Epithelial cell of prostate (primary cell): ENCODE measurements at places on chromosomes 11 and 22.

DNA sequence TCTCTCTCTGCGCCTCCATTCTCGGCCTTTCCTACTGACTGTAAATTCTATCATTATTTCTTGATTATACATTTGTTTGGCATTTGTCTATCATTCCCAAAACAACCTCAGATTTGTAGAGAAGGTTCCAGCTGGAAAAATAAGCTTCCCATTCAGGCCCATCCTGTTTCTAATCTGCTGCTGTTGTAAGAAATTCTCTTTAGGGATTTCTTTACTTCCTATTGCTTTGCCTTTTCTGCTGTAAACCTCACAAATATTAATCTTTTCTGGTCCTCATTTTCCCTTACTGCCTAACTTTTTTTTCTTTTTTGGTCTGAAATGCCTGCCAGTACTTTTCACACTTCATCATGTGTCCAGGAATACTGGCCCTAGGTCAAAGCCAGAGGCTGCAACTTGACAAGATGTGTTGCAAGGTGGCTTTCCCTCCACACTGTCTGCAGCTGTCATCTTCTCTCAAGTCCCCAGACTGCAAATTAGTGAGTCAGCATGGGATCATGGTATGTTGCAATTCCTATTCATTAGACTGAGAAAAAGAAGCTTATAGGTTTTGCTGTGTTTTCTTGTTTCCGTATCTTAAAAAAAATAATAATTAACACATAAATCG, 858.7 kb upstream of the CHORDC1 start:
- peak; percentile 39 for DNase-seq

- no peak for DNase-seq
These were observed 166.7 kb downstream of the ST3GAL4 start for GRCh38 chr11:126522152-126522551.

- DNase-seq, result no peak
These were observed 26.7 kb downstream of the TCF20 start for GRCh38 chr22:42243802-42244060.

DNA sequence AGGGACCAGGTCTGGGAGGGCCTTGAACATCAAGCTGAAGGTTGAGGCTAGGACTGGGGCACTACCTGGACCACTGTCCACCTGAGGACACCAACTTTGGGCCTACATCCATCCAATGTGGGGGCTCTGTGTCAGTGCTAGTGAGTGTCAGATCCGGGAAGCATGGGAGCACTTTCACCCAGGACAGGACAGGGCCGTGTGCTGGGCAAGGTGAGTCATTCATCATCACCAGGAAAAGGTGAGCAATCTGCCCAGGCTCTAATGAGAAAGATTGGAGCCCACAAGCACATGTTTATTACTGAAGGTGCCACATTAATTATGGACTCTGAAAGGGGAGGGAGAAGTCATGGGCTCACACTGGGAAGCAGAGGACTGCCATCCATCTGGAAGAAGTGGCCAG, 39.7 kb upstream of the DRD2 start:
- DNase-seq, result no peak

GRCh38 chr11:61731952-61732675, 20.3 kb upstream of the MYRF start:
- no peak for DNase-seq

DNA sequence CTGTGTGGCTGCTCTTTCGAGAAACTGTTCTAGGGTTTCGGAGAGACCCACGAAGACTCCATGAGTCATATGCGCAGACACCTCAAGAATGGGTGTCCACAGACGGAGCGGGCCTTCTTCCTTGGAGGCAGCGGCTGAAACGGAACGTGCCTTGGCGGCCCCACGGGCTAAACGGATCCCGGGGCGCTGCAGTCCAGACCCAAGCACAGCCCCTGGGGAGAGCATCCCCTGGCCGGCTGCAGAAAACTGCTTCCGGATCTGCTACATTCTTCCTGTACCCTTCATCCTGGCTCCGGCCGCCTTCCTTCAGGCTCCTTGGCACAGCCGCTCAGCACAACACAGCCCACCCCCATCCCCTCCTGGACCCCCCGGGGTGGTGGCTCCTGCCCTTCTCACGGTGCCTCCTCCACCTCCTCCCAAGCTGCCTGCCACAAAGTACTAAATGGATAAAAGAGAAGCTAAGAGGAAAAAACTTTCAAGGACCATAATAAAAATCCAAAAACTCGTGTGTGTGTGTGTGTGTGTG, 25.4 kb downstream of the CPT1A start:
- DNase-seq, result no peak

GRCh38 chr11:122038543-122038942, 77.5 kb downstream of the BLID start:
- no peak for DNase-seq

GRCh38 chr11:116109228-116109627, 605.0 kb upstream of the CADM1 start:
- DNase-seq, result peak; percentile 39

DNA sequence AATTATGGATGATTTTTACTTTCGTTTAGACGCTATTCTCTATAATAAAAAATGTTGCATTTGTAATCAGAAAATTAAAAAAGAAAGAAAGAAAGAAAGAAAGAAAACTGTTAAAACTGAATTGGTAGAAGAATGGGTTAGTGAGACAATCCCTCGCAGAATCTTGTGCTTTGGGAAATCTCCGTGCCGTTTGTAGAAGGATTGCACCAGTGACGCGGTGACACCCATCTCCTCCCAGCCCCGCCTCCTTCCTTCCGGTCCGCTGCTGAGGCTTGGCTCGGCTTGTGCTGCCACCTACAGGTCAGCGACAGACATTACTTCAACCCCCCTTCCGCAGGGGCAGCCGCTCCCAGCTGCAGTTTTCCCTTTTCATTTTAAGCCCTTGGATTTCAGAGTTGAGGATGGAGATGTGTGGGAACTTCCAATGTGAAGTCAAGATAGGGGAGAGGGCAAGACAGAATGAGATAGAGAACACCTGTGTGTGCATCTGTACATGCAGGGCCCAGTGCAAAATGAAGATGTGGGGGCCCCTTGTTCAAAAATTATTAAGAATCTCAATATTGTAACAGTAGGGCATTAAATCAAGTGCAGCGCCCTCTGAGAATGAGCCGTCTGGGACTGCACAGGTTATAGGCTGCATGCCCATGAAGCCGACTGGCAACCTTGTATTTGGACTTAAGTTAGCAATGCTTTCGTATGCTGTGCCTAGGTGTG, 41.1 kb downstream of the TST start:
- no peak for DNase-seq

GRCh38 chr11:95419915-95420314, 188.9 kb upstream of the SESN3 start:
- DNase-seq, result peak; percentile 74

DNA sequence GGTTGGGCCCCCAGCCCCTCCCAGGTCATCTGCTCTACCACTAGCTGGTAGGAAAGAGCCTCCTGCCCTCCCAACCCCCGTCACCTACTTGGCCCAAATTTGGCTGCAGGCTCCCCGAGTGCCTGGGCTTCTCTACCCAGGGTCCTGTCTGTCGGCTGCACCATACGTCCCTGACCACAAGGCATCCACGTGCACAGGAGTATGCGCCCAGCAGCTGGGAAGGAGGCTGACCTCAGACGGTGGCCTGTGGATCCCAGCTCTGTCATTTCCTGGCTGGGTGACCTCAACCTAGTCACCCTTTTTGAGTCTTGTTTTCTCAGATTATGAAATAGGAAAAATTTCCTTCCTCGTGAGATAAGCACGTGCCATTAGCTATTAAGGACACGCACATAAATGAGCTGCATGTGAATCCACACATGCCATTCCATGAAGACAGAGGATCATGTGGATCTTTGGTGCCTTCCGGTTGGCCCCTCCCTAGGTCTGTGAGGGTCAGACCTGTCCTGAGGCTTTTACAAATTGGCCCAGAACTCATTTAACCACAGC, 13.7 kb downstream of the CYB561A3 start:
- DNase-seq, result no peak

- DNase-seq, result no peak
These were observed 1434.7 kb downstream of the BRD1 start for GRCh38 chr22:48393041-48393370.

- DNase-seq, result no peak
These were observed 7.1 kb downstream of the IL17RA start for GRCh38 chr22:17091851-17092250.

- peak; percentile 59 for DNase-seq
These were observed 59.4 kb upstream of the A4GALT start for GRCh38 chr22:42780070-42780540.

DNA sequence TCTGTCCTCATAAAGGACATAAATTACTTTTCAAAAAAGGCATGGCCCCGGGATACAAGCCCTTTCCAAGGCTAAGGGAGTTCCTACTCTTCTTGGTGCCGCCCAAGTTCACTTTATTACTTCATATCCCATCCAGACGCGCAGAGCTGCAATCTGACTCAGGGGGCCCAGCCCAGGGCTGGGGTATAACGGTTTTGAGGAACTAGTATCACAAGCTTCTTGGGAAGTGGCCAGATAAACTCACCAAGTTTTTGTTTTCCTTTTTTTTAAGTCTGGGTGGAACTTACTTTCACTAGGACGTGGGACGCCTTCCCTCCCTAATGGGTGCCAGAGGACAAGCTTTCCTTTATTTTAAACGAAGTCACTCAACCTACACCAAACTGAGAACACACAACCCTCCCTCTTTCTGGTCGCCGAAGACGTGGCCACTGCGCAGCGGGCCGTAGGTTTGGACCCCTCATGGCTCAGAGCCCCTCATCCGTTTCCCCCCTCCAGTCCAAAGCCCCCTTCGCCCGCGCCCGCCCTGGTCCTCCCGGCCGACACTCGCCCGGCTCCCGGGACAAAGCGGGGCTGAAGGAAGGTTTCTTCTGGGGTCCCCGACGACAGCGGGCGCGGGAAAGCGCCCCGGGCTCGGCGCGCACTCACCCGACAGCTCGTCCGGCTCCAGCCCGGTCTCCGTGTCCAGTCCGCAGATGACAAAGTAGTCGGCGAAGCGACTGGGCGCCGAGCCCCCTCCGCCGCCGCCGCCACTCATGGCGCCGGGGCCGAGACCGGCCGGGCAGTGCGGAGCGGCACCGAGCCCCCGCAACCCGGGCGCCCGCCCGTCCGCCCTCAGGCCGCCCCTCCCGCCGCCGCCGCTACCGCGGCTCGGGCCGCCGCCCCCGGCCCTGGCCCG, 587 bp downstream of the DENND5A start:
- DNase-seq, result peak; percentile 22

GRCh38 chr11:16226245-16226644, 130.1 kb downstream of the SOX6 start:
- DNase-seq, result peak; percentile 66

GRCh38 chr11:45804761-45805304, at the start of gene SLC35C1:
Gene SLC35C1, plus strand, starts transcription at chr11:45805149. Its CDS starts 653 bp downstream, at chr11:45805802.
- DNase-seq, result peak; percentile 68

DNA sequence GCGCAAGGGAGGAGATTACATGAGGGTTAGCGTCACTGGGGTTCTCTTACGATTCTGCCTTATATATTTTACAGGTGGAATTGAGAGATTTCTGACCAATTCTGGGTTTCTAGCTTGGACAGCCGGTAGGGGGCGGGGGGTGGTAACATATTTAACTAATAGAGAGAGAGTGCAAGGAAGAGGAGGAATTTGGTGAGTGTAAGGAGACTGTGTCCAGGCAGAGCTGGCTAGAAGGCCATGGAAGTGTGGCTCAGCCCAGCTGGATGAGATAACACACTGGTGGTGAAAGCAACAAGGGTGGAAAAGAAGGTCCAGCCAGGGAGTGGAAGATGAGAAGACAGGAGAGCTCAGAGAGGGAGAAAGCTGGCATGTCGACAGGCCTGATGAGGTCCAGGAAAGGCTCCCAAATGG, 56.5 kb downstream of the ST3GAL4 start:
- DNase-seq, result no peak

DNA sequence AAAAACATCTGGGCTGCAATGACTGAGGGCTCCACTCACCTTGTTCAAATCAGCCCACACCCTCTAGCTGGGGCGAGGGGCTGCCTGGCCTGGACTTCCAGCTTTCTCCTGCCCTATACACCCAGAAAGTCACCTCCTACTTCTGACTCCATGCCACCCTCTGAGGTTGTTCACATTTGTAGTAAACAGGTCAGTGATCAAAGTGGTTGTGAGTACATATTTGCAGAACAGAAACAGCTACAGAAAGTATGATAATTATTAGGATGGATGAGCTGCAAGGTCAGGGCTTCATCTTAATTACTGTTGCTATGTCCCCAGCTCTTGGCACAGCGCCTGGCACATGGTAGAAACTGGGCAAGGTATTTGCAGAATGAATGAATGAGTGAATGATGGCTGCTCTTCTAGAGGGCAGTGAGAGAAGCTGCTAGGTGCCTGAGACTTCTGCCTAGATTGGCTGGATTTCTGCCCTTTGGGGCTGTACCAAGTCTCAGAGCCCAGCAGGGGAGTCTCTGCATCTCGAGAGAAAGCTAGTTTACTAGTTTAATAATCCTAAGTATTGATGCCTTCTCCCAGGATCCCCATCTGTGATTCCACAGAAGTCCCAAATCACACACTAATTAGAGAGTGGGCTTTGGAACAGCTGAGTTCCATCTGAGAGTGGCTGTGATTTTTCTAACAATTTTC, 36.0 kb downstream of the SYT13 start:
- no peak for DNase-seq

DNA sequence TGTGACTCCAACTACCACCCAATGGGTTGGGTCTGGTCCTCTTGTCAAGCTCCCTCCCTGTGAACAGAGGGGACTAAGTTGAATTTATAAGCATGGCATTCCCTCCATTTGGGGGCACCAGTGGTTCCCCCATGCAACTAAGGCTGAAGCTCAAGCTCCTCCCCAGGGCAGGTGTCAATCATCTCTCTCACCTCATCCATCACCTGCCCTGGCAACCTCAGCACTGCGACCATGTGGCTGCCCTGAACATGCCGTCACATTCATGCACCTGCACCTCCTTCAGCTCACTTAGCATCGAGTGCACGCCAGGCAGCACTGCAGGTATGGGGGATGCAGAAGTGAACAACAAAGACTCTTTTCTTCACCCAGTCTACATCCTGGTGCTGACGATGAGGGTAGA, 799.3 kb downstream of the TBC1D22A start:
- no peak for DNase-seq

GRCh38 chr11:3605771-3606203, 36.0 kb downstream of the ART5 start:
- no peak for DNase-seq

DNA sequence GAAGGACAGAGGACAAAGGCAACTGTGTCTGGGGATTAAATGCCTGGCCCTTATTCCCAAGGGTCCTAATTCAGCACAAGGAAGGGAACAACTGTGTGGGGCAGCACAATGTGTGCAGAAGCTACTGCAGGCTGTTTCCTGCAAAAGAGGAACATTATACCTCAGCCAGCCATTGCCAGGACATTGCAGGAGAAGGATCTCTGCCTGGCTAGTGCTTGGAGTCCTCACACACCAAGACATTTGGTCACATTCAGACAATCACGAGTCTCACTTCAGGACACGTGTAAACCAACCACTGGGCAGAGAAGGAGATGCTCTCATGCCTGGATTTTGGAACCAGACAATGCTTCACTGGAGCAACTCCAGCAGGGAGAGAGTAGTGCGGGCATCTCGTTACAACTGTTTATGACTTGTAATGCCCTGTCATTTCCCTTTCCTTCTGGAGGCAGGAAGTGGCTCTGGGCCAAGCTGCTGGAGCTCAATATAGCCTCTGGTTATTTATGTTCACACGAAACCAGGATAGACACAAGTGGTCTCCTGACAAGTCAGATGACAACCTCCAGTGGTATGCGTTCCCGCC, 23.9 kb upstream of the ZC3H12C start:
- DNase-seq, result peak; percentile 63
